Astrocyte of the spinal cord (primary cell): ENCODE measurements at places on chromosomes 5 and 9.

DNA sequence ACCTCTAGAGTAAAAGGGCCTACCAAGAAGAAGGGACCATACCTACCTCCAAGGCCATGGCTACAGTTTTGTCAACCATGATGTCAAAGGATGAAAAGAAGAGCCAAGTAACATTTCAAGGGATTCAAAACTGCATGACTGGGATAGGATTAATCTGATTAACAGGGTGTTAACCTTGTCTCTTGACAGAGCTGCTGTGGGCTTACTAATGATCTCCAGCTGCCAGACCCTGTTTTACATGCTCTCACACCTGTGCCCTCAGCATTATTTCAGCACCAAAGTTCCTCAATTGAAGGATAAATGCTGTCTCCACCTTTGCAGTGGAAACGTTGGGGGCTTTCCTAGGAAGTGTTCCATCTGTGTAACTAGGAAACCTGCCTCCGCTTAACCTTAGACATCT, 78.3 kb downstream of the DMAC1 start:
- DNase-seq, result no peak

- DNase-seq, result peak; percentile 80
Measured at GRCh38 chr5:73314395-73315257, 134.0 kb downstream of the FOXD1 start.

GRCh38 chr9:75432888-75433287, 344.6 kb downstream of the OSTF1 start:
- no peak for DNase-seq

DNA sequence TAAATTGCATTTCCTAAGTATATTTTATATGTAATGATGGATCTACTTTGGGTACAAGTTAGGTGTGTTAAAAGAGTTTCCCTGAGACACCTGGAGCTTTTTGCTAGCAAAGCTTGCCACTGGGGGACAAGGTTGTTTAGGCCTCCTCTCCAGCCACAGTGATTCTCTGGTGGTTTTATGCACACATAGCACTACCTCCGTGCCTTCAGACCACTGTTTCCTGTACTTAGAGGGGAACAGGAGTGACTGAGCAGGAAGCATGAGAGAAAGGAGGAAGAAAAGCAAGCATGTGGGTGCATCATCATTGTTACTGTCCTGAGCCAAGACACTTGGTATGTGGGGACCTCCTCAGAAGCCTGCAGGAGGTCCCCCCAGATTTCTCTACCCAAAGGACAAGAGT, 272.1 kb downstream of the RASEF start:
- no peak for DNase-seq

GRCh38 chr9:107635101-107635802, 145.7 kb upstream of the KLF4 start:
- DNase-seq, result no peak

DNA sequence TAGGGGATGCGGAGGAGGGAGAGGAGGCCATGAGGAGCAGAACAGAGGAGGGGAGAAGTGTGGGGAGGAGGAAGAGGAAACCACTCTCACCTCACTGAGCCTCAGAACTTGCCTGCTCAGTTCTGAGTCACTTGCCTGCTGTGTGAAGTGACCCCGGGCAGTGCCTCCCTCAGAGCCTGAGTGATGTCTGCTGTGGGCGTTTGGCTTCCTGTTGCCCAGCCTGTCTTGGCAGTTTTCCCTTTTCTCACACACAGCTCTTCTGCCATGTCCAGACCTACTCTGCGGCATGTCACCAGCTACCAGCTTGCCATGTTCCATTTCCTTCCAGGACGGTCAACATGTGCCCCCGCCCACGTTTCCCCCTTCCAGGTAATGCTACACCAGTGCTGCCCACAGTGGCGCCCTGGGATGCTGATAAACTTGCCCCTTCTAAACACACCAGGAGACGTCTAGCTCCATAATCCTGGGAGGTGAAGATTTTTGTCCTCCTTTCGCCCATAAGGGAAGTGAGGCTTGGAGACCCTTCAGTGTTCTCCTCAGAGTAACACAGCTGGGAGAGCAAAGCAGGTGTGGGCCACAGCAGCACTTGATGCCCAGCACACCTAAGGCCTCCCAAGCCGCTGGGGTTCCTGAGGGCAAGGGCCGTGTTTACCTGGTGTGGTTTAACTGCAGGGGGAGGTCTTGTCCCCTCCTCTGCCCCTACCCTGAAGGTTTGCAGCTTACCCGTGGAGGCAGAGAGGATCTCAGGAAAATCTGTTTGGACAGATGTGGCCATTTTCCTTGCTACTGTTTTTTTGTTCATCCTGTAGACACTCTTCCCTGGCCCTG, 63.8 kb upstream of the RNF130 start:
- DNase-seq, result peak; percentile 57

GRCh38 chr5:153983885-153984284, 54.8 kb downstream of the FAM114A2 start:
- DNase-seq, result no peak

DNA sequence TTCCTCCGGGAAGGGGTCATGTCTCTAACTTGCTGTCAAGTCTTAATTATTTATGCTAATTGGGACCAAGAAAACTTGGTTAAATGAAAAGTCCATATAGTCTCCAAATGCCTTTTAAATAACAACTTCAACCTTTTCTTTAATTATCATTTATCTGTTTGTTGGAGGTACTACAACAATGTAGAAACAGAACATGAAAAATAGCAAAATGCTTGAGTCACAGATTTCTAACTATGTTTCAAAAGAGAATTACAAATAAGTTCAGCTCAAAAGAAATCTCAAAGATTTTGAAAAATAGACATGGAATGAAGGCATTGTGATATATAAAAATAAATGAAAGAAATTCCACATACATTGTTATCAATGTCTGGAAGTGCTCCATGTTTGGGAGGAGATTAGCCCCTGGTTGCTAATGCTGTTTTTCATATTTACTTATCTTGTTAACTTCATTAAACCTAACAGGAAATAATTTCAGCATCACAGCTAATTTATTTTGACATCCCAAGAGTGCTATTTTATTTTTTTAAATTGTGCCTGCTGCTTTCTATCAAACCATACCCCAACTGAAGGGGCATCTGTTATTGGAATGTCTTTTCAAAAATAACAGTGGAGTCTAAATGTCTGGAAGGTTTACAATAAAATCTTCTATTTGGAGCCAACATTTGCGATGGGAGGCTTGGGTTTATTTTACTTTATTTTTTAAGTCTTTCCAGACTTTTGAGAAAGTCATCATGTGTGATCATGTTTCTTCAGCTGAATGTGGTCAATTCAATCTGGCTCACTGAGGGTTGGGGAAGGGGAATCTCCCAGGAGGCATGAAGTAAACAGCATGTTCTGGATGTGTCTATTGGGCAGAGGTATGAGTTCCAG, 53.1 kb upstream of the ANKRD55 start:
- DNase-seq, result no peak

GRCh38 chr5:148011398-148012137, 52.2 kb upstream of the SPINK5 start:
- DNase-seq, result peak; percentile 61

DNA sequence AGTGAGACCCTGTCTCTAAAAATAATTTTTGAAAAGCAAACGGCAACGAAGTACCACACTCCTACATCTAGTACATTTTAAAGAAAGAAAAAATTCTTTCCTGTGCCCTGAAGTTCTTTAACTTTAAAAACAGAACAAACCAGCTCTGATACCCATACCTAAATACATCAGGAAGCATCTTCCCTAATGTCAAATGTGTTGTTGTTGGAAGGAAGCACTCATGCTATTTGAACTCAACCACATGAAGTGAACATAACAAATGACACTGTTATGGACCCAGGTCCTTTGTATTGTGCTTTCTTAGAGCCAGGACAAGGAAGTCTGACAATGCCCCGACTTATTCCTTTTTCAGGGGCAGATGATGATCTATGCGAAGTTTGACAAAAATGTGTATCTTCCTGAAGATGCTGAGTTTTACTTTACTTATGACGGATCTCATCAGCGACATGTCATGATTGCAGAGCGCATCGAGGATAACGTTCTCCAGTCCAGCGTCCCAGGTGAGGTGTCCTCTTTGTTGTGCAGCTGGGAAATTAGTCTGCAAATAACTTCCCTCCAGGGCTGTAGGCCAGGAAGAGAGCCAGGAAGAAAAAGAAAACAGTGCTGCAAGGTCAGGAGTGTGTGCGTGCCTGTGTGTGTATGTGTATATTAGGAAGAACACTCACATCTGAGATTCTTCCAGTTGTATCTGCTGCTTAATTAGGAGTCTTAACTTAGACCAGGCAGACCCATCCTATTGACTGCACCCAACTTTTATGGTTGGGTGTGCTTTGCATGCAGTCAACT, 123.7 kb downstream of the ARHGEF28 start:
- DNase-seq, result no peak

DNA sequence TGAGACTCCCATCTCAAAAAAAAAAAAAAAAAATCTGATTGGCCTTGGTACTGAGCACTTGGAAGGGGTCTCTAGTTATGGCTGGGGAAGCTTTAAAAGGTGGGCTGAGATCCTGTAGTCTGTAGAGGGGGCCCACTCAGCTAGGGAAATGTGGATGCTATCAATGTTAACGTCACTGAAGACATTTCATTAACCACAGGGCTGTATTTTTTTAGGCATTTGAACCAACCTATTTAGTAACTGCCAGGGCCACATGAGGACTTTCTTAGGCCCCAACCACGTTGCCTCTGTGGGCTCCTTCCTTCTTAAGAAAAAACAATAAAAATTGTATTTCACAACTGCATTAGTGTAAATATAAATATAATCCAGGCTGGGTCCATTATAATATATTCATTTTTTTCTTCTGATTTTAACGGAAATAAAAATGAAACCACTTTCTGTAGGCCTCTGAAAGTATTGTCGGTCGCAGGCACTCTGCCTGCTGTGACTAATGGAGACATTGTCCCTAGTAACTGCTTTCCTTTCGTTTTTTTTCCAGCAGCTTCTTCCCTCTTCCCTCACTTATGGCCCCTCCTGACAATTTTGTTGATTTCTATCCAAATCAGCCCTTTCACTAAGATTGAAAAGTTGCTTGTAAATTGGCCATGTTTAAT, 71.6 kb downstream of the GCNT1 start:
- peak; percentile 43 for DNase-seq

GRCh38 chr5:83026516-83026915, 50.7 kb downstream of the TMEM167A start:
- no peak for DNase-seq

DNA sequence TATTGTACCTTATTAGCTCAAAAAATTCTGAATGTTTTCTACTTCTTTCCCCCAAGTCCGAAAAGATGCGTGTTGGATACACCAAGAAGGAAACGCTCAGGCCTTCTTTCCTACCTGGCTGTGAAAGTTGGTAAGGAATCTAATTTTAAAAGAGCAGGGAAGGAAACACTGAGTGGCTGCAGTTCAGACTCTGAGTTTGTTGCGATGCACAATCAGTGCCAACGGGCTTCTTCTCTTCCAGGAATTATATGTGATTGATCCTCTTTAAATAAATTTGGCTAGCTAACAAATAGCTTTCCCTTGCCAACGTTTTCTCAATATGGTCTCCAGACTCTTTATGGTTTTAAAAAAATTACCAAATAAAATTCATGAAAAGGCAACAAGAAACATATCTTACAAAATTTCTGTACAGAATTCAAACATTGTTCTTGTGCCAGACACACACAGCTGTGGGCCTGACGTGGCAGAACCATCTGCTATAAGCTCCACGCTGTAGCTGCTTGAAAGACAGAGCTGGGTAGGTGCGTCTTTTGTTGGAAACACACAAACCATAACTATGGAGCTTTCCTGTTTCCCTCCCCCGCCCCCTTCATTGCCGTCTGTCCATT, 493.1 kb downstream of the ZNF608 start:
- no peak for DNase-seq

- DNase-seq, result no peak
Measured at GRCh38 chr5:34038390-34038789, 4.6 kb downstream of the C1QTNF3 start.

GRCh38 chr9:95134457-95134881, 183.0 kb downstream of the FANCC start:
- DNase-seq, result no peak

DNA sequence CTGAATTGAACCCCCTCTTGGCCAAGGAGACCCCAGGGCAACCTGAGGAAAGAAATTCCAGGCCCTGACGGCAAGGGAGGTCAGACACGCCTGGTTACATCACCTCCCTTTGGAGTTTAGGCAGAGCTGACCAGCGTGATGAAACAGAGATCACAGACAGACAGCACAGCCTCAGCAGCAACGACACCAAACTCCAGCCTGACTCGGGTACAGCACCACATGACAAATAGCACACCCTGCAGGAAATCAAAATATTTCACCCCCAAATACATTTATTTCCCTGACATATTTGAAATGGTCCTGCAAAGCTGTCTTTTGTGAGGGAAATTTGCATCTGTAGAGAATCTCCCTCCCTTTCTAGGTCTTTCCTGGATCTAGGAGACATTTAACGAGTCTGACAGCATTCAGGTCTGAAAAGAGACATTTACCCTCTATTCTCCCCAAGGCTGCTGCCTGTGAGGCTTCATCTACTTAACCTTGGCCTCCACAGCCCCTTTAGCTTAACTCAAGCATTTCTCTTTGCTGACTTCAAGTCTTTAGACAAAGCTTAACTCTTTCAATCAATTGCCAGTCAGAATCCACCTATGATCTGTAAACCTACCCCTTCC, 2.6 kb downstream of the QSOX2 start:
- DNase-seq, result no peak

GRCh38 chr9:93575796-93576257, 557 bp upstream of the PHF2 start:
- peak; percentile 36 for DNase-seq

DNA sequence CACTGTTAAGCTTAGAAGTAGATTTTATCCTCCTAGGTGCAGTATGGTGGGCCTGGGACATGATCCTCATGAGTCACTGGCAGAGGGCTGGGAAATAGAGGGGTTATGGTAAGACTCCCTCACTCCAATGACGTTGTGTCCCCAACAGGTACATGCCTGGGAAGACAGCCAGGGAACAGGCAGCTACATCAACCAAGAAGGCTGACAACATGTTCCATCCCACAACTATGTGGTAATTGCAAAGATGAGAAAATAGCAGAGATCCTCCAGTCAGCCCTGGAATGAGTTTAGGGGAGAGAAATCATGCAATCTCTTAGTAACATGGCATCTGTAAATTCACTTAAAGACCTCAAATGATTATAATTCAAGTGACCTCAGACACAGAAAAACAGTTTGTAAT, 114.4 kb upstream of the LIFR start:
- DNase-seq, result peak; percentile 61

- peak; percentile 64 for DNase-seq
Measured at GRCh38 chr5:107135391-107135790, 535.3 kb downstream of the EFNA5 start.

DNA sequence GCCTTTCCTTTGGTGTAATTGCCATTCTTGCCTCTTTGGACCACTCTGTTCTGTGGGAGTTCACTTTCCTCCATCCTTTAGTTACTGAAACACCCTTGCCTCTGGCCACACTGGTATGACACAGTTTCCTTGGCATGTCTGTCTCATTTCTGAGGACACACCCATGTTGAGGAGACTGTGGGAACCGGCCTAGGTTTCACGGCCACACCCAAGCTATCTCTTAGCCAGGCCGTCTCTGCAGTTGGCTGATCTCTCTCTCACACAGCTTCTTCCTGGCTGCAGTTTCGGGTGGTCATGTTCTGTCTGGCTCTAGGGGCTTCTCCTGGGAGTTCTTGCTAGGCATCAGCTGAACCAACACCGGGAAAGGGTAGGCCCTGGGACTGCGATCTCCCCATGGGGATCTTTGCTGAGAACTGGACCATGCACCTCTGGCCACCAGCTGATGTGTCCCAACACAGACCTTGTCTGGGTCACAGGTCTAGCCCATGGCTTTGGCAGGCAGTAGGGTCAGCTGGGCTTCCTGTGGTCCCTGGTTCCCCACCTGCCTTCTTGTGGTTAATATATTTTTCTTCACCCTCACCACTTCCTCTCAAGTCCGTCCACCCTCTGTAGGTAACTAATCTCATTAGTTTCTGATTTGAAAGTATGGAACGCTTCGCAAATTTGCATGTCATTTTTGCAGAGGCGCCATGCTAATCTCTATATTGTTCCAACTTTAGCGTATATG, 24.9 kb downstream of the ARHGEF37 start:
- peak; percentile 75 for DNase-seq
